ENCODE measurements at places on chromosomes 3 and 15. TPM values are rescaled to one million over a fixed set of nuclear protein-coding genes. Genes with fewer than 3 reads are reported as not detected.

Gene UCN2
- not detected for total RNA-seq

Gene ATP8B4
- total RNA-seq = 0.31 TPM

DNA sequence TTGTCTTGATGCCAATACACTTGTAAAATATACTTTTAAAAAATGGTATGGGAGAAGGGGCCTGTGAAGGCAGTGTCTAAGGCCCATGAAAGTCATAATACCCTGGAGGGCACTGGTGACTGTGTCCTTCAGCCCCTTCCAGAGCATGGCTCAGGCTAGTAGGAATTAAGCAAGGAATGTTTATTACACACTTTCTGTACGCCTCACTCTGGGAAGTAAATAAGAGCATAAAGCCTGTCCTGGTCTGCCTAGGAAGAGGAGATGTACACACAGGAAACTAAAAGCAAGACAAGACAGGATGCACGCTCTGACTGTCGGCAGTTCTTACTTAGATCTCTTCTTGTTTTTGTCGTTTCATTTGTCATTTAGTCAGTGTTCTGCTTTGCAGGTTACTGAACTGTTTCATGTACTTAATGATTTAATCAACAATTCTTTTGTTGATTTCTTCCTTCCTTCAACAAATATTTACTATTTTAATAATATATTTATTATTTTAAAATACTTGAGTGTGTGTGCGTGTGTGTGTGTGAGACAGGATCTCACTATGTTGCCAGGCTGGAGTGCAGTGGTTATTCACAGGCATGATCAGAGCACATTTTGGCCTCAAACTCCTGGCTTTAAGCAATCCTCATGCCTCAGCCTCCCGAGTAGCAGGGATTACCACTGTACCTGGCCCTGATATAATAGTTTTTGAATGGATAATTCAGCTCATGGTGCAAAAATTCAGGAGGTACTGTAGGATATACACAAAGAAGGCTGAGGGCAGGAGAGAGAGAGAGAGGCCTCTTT, 9.0 kb upstream of the SMAD6 start:
- peak overlapping the region; percentile 54 for H3K27ac ChIP-seq
- H3K4me1 ChIP-seq = peaks cover 13% of the 10 kb centered on the region
- no peaks in the 10 kb centered on the region for H3K27me3 ChIP-seq
- peak; percentile 41 for DNase-seq

DNA sequence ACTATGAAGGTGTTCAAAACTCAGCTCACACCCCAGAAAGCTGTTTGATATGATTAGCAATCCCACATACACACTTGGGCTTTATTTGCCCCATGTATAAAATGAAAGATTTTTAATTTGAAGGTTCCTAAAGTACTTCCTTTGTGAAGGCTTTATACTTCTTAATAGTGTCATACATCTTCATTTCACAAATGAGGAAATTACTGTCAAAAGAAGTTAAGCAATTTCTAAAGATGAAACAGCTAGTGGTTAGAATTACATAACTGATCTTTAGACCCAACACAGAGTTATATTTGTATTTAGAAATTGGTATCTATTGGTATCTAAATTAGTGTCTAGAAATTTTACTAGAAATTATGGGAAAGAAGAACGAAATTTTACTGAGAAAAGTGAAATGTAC, 7.1 kb downstream of the CD200R1 start:
- no peak for DNase-seq
- H3K27me3 ChIP-seq = no peaks in the 10 kb centered on the region
- peaks cover 13% of the 10 kb centered on the region for H3K36me3 ChIP-seq
- peaks cover 10% of the 10 kb centered on the region for H3K4me1 ChIP-seq
- H3K27ac ChIP-seq = no peak overlapping the region

DNA sequence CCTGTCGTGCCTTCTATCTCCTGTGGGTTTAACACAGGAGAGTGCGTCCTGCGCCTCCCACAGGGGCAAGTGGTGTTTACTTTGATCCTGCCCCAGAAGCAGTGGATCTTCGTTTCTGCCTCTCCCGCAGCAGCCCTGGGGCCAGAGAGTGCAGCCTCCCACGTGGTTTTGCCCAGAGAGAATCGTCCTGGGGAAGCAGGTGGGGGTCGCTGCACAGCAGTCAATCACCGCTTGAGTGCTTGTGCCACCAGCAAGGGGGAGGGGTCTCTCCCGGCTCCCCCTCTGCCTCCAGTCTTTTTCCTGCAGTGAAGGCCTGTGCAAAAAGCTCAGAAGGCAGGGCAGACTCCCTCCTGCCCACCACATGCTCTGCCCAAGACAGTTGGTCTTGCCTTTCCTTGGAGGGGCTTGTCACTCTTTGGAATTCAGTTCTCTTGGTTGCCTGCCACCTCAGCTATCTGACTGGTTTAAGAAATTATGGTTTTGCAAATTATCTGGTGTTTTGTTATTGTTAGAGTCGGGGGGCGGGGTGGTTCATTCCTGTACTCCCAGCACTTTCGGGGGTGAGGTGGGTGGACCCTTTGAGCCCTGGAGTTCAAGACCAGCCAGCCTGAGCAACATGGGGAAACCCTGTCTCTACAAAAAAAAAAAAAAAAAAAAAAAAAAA, 26.9 kb downstream of the STOML1 start:
- DNase-seq = peak; percentile 11
- no peaks in the 10 kb centered on the region for H3K36me3 ChIP-seq
- H3K27me3 ChIP-seq = no peaks in the 10 kb centered on the region
- H3K27ac ChIP-seq = peak overlapping the region; percentile 48

- no peak overlapping the region for H3K4me3 ChIP-seq
- no peaks in the 10 kb centered on the region for H3K36me3 ChIP-seq
- H3K4me1 ChIP-seq = no peaks in the 10 kb centered on the region
- H3K27ac ChIP-seq = no peak overlapping the region
Observed at GRCh38 chr15:61184431-61184830, 44.7 kb downstream of the RORA start.

DNA sequence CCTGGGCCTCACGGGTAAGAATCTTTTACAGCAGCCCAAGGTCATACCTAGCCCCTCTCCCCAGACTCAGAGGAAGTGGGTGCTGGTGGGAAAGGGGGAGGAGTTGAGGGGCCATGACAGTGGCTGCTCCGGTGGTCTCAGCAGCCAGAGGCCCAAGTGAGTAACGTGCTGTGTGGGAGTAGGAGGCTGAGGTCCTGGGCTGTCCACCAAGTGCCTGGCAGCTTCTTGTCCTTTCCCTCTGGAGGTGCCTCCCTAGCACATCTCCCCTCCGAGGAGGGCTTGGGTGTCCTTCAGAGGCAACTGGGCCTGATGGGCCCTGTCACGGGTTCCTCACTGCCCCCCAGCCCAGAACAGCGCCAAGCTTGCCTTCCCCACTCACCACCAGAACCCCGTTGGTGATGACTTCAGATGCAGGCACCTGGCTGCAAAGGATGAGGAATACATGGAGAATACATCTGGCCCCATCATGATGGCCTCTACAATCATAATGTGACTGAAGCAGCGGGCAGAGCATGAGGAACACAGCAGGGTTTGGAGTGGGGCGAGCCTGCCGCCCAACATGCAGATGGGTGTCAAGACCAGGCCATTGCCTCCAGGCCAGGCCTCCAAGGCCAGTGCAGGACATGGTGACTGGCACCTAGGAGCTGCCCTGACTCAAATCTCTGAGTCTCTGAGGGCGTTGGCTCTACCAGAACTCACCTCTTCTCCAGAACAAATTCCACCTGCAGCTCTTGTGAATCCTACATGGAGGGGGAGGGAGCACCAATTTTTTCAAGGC, 3.3 kb downstream of the PLA2G4F start:
- no peak overlapping the region for H3K4me3 ChIP-seq
- H3K36me3 ChIP-seq = no peaks in the 10 kb centered on the region
- H3K27ac ChIP-seq = no peak overlapping the region
- no peaks in the 10 kb centered on the region for H3K4me1 ChIP-seq
- DNase-seq = no peak

- no peak overlapping the region for H3K27ac ChIP-seq
- no peaks in the 10 kb centered on the region for H3K36me3 ChIP-seq
- no peaks in the 10 kb centered on the region for H3K4me1 ChIP-seq
- no peaks in the 10 kb centered on the region for H3K27me3 ChIP-seq
Observed at GRCh38 chr15:95770196-95770595, 560.3 kb upstream of the NR2F2 start.
